ENCODE measurements at places on chromosomes 3 and 15. TPM values are rescaled to one million over a fixed set of nuclear protein-coding genes. Genes with fewer than 3 reads are reported as not detected.

Gene ZDHHC19
- total RNA-seq: not detected

Gene GOLGA6L9
- total RNA-seq: 0.69 TPM

Gene CYP8B1
- total RNA-seq: not detected

Gene GXYLT2
- 26.4 TPM for total RNA-seq

Gene CLDN18
- total RNA-seq: not detected

Gene SLC28A2
- not detected for total RNA-seq

Gene HAUS2
- total RNA-seq: 12.7 TPM

Gene NT5DC2
- total RNA-seq: 9.6 TPM

Gene MGLL
- total RNA-seq: 5.8 TPM

Gene ACTRT3
- total RNA-seq: 3.7 TPM

Gene ZNF385D
- total RNA-seq: not detected

Gene SERPINI2
- not detected for total RNA-seq

Gene CD80
- total RNA-seq: not detected

Gene LRRN1
- total RNA-seq: not detected

Gene KLF15
- total RNA-seq: 8.8 TPM

Gene CCDC13
- 0.31 TPM for total RNA-seq

Gene ALG1L2
- total RNA-seq: 0.93 TPM

Gene SPINK8
- total RNA-seq: not detected

Gene EDC3
- total RNA-seq: 12.8 TPM

Gene CFAP100
- total RNA-seq: not detected

Gene RNF123
- 45.4 TPM for total RNA-seq

Gene MAGI1
- 1.0 TPM for total RNA-seq

Gene HTR3E
- not detected for total RNA-seq

Gene LRRC3B
- total RNA-seq: not detected

Gene ATP13A4
- total RNA-seq: 0.46 TPM

Gene CD200
- total RNA-seq: 7.2 TPM

Gene SUCNR1
- total RNA-seq: not detected

Gene FBXW12
- total RNA-seq: not detected

Gene DPPA4
- not detected for total RNA-seq

Gene AGTR1
- not detected for total RNA-seq

Gene GJD2
- total RNA-seq: not detected

Gene ADAMTSL3
- under 0.01 TPM for total RNA-seq

Gene AADACL2
- total RNA-seq: not detected

Gene CPN2
- not detected for total RNA-seq

Gene THAP10
- 1.0 TPM for total RNA-seq

Gene SCN11A
- total RNA-seq: not detected

Gene KNG1
- total RNA-seq: not detected

Gene CLRN1
- not detected for total RNA-seq
